ENCODE measurements at places on chromosomes 2 and 18. TPM values are rescaled to one million over a fixed set of nuclear protein-coding genes. Genes with fewer than 3 reads are reported as not detected.

Gene DNER
- 1.0 TPM for polyA plus RNA-seq

DNA sequence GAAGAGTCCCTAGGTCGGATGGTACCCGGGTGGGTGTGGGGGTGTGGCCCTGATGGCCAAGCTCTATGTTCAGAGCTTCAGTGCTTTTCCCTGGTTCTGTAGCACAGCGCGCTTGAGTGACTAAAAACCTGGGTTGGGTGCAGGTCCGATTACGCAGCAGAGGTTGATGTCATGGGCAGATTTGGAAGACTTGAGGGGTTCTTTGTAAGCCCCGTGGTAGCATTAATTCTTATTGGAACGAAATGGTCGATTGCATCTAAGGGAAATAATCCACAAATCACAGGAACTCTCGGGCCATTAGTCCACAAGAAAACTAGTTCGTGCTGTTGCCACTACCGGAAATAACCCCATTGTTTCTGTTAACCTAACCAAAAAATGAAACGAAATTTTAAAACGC, 9.0 kb downstream of the HOXD8 start:
- DNase-seq = no peak

DNA sequence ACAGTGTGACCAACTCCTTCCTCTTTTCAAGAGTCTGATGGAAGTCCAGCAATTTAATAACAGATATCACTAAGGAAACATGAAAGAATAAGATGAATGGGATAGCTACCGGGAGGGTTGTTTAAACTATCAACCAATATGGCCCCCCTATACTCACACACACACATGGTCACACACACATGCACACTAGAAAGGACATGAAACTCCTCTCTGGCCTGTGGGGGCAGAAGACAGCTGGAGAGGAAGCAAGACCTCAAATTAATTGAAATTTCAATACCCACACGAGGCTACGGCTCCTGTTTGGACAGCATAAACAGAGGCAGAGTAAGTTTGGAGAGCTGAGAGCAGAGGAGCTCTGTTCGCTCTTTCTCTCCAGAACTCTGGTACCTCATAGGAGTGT, 34.7 kb upstream of the REEP1 start:
- DNase-seq = no peak

DNA sequence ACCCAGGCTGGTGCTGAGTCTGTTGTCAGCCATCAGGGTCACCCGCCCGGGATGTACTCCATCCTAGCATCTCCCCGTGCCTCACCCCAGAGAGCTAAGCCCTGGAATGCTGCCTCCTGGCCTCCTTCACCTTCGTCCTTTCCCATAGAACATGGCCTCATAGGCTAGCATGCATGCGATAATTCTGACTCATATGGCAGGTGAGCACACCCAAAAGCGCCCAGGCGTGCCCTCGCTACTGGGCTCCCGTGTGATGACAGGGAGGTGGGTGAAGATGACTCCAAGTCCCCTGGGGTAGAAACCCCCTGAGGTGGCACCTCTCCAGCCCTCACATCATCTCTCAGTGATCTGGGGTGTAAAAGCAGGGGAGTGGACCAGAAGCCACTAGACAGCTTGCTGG, 7.3 kb downstream of the SPR start:
- no peak for DNase-seq

- no peak for DNase-seq
Observed at GRCh38 chr2:153828335-153828734, 43.4 kb upstream of the GALNT13 start.

DNA sequence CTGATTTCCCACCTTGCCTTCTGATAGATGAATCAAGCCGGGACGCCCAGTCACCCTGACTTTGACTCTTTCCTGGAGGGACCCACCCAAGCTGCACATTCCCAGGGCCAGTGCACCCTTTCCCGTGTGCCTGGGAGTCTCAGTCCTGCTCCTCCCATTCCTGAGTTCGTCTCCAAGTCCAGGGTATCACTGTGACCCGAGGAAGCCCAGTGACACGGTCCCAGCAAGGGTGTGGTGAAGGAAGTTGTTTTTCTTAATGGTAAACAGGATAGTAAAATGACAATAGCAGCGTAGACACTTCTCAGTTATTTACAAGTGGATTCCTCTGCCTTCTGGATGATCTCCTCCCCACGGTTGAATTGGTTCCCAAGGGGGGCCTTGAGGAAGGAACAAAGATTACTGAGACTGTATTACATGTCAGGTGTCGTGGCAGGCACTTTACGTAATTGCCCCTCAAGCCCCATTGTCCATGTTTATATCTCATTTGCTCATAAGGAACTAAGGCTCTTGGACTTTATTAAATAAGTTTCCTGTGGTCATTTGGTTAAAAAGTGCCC, 123.3 kb downstream of the PRKCE start:
- no peak for DNase-seq

- peak; percentile 44 for DNase-seq
Observed at GRCh38 chr18:49858309-49859020, 45.1 kb upstream of the ACAA2 start.

DNA sequence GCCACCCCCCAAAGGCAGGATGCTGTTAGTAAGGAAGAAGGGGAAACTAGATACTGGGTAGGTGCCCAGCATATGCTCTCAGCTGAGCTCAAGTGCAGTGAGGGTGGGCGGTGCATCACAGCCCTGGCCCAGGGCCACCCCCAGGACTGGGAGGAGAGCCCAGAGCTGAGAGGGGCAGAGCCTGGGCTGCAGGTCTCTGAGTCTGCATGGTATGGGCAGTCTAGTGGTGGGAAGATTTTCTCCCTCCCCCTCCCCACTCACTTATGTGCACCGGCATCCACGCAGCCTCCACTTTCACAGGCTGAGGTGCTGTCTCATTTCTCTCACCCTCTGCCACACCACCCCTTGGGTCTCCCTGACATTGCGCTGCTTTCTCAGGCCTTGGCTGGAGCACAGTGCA, 48.5 kb upstream of the CAB39 start:
- peak; percentile 59 for DNase-seq

DNA sequence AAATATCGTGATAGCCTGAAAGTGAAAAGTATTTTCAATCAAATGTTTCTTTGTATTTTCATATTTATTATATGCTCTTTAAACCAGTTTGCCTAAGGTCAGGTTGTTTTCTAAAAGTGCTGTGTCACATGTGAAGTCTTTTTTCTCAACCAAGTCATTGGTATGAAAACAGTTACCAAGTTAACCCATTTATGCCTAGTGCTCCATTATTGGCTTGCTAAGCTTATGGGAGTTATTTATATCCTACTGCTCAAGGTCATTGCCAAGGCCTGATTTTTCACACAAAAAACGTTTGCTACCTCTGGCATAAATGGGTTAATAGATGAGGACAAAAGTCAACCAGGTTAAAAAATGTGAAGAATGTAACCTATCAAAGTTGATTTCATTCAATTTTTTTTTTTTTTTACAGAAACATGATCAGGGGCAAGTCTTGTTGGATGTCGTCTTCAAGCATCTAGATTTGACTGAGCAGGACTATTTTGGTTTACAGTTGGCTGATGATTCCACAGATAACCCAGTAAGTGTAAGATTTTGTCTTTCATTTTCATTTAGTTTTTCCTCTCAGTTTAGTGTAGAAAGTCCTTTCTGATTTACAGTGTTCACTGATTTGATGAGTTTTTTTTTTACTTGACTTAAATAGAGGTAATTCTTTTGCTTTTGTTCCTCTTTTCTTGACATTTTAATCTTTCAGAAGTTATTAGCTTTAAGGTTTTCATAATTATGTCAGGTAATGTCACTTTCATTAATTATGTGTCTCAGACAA, 102.6 kb downstream of the PTPN4 start:
- DNase-seq = no peak

DNA sequence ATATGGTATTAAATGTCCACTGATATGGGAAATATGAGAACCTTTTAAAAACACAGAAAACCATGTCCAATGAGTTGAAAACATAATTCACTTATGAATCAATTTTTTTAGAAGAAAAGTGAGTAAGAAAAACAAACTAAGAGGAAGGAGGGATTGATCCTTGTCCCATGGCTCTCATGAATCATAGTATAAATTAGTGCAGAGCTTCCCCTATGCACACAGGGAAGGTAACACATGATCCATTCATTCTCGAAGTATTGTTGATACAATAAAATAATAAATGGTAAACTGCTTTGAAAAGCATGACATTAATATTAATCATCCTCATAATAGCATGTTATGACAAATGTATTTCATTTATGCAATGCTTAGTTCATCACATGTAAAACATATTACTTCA, 872.0 kb upstream of the CNTNAP5 start:
- no peak for DNase-seq

GRCh38 chr2:159067971-159068370, 99.5 kb downstream of the TANC1 start:
- DNase-seq = no peak

DNA sequence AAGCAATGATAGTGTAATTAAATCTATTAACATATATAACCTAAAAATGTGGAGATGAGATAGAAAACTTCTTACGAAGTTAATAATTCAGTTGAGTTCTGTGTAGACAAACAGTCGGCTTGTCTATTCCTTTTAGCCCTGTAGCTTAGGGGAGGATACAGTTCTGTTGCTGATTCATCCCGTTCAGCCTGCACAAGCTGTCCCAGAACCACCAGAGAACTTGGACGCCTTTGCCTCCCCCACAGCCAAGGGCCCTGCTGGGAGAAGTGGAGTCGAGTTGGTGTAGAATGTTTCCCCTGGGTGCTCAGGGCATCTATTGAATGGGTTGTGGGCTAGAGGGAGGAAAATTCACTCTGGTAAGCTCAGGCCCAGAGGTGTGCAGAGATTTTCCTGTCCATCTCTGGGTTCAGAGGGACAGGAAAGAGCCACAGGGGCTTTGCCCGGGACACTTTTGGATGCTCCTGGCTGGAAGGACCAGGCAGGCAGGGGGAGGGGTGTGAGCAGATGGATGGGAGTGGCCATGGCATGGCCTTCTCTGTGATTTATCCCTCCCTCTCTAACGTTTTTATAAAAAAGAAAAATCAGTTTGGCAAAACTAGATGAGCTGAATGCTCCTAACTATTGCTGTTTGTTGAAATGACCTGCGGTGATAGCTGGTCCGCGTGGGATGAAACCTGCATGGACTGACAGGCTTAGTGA, 42.8 kb upstream of the GALR1 start:
- no peak for DNase-seq

- DNase-seq = no peak
Observed at GRCh38 chr2:216082805-216083204, 1.1 kb downstream of the TMEM169 start.
